Thoracic aorta (tissue), 2 donors: ENCODE measurements at places on chromosomes 4 and X.

DNA sequence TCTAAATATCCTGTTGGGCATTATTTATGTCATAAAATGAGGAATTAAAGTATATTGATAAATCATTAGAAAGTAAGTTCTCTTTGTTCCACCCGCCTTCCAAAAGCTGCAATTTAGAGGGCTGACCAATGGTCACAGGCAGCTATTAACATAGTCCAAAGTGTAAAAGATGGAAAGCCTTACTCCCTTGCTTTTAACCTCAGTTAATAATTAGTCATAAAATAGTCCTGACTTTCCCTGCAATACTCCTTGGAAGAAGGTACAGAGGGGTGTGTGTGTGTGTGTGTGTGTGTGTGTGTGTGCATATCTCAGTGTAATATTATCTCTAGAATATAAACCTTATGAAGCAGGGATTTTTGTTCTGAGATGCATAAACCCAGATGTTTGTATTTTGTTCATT lies 275.4 kb downstream of the FAT4 start:
- no peak for DNase-seq

DNA sequence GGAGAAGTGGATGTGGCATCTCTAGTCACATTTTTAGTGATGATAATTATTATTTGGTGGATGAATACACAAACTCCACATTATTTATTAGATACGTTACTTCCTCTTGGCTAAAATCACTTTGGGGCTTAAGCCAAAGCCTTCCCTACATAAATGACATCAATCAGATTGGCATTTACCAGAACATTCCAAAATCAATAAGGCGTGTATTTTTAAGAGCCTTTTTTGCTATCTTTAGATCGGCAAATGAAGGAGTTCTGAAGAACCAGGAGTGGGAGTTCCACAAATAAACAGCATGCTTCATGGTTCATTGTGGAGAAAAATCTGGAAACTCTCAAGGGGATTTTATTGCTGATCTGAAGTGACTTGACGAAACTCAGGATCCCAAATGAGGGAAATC lies 89.7 kb downstream of the AMELX start:
- no peak for DNase-seq

DNA sequence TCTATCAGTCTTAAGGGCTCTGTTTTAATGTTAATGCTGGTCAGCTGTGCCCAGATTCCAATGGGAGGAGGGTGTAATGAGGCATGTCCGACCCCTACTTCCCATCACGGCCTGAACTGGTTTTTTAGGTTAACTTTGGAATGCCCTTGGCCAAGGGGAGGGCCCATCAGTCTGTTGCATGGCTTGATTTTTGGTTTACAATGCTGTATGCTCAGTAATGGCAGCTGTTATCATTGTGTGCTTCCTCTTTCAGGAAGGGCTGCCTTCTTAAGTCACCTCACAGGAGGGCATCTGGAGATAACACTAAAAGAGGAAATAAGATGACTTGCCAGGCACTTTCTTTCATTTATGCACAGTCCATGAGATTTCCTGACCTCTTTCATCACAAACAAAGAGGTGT lies 36.3 kb downstream of the ATXN3L start:
- no peak for DNase-seq

GRCh38 chrX:44992775-44993174 lies 119.8 kb downstream of the KDM6A start:
- no peak for DNase-seq

DNA sequence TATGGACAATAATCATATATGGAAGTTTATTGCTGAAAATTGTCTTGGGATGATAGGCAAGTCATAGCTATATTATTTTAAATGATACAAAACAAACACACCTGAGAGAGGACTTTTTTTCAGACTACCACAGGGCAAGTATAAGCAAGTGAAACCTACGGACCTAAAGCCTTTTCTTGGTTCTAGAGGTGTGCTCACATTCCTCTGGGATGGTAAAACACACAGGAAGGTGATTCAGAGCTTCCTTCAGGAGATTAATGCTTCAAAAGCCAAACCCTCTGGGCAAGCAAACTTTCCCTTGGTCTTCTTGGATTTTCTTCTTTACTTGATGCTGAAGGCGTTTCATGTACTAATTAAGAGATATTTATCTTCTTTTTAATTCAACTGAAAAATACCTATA lies 60.1 kb upstream of the ACSL4 start:
- DNase-seq, result no peak

GRCh38 chrX:153321381-153322124 lies at the start of gene PNMA6F:
Gene PNMA6F (minus strand): TSS chrX:153321767. CDS start chrX:153320674, 1,093 bp downstream.
- no peak for DNase-seq

GRCh38 chr4:159455675-159456237 lies 352.9 kb downstream of the RAPGEF2 start:
- no peak for DNase-seq

GRCh38 chr4:16714191-16714590 lies 184.3 kb downstream of the LDB2 start:
- DNase-seq, result no peak

- DNase-seq, result no peak
Observed at GRCh38 chr4:124144238-124144654, 568.3 kb downstream of the ANKRD50 start.

DNA sequence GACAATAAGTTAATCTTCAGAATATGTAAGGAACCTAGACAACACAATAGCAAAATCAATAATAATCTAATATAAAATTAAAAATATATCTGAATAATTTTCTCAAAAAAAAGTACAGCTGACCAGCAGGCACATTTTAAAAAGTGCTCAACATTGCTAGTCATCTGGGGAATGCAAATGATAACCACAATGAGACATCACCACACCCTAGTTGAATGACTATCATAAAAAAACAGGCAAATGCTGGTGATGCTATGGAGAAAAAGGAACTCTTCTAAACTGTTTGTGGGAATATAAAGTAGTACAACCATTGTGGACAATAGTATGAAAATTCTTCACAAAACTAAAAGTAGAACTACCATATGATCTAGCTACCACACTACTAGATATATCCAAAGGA lies 956.9 kb upstream of the NDST4 start:
- DNase-seq, result no peak

DNA sequence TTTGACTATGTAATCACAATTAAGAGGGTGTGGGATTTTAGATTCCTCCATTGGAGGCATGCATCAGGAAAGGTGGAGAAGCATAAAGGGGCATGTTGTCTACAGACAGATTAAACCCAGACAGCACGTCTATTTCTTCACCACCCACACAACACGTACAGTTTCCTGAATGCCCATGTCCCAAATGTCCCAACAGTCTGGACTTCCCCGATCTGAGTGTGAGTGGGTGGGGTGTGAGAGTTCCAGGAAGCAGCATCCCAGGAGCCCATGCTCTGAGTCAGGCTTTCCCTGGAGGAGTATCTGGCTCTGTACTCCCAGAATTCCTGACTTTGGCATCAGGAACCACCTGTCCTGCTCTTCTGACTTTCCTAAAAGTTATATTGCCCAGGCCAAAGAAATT lies 30.8 kb upstream of the NDP start:
- no peak for DNase-seq

- no peak for DNase-seq
Observed at GRCh38 chr4:173333658-173334084, 487 bp downstream of the HMGB2 start.

- no peak for DNase-seq
Observed at GRCh38 chrX:70219938-70220764, 14.3 kb upstream of the AWAT1 start.

GRCh38 chr4:173494013-173494970 lies 35.7 kb downstream of the HAND2 start:
- DNase-seq, result no peak

GRCh38 chrX:35289952-35290351 lies 347.4 kb downstream of the FAM47B start:
- DNase-seq, result no peak

DNA sequence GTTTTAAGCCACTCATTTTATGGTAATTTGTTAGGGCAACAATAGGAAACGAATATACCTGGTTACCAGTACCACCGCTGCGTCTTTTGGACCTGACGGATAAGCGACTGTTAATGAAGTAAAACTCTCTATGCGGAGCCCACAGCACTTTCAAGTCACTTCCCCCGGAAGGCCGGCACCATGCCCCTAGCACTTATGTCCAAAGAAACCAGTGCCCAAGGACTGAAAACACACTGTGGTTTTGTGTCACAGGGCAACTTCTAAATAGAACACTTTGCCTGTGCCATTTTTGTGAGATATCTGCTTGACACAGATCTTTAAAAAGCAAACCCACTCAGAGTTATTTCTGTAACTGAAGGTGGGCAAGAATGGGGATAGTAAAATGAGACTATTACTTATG lies 22.7 kb downstream of the SH3KBP1 start:
- no peak for DNase-seq
